ENCODE measurements at places on chromosomes 12 and 14.

- DNase-seq = no peak
Measured at GRCh38 chr12:107662484-107662883, 23.1 kb upstream of the PWP1 start.

DNA sequence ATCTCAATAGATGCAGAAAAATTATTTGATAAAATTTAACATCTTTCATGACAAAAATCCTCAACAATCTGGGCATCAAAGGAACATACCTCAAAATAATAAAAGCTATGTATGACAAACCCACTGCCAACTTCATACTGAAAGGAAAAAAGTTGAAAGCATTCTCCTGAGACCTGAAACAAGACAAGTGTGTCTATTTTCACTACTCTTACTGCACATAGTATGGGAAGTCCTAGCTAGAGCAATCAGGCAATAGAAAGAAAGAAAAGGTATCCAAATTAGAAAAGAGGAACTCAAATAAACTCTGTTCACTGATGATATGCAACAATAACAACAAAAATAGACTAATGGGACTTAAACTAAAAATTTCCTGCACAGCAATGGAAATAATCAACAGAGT is 90.1 kb downstream of the SLCO1B1 start:
- no peak for DNase-seq

- DNase-seq = no peak
Measured at GRCh38 chr12:93016752-93017350, 87.8 kb upstream of the EEA1 start.

- no peak for DNase-seq
Measured at GRCh38 chr12:106243620-106244019, 4.2 kb downstream of the CKAP4 start.

GRCh38 chr14:53516261-53516774 is 363.2 kb upstream of the DDHD1 start:
- DNase-seq = no peak

DNA sequence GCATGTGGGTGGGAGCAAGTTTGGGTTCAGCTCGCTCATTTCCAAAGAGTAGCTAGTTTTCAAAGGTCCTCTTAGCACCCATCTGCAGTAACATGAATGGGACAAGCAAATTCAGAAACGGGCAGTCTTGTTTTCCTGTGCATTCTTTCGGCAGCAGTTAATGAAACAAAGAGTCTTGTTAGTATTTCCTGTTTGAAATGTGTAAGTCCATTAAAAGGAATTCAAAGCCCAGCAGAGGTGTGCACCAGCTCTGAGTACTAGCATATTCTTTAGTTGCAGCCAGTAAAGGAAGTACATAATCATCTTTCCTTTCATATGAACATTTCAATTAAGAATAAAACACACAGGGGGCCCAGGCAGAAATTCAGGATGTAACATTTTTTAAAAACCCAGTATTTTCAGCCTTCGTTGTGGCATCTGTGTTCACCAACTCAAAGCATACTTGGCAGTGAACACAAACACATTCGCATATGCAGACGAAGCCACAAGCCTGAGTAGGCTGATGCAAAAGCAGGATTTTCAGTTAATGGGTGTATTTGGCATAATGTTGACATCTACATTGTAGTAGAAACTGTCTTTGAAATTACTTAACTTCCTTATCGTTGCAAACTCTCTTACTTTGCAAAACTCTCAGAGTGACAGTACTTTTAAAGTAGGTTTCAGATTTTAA is 570.0 kb upstream of the FLRT2 start:
- no peak for DNase-seq

- DNase-seq = no peak
Measured at GRCh38 chr14:82759656-82760055, 1226.0 kb upstream of the SEL1L start.

GRCh38 chr12:104272938-104273337 is 30.6 kb upstream of the EID3 start:
- DNase-seq = no peak

Measured in CD4-positive, alpha-beta T cell treated with Interleukin-4 for 4 hours (primary cell).